K562 (cell line): ENCODE measurements at places on chromosomes 6 and 20.

- no peak for DNase-seq
Observed at GRCh38 chr6:5723841-5724691, 282.7 kb downstream of the NRN1 start.

GRCh38 chr20:36540551-36541211 lies 638 bp upstream of the MYL9 start:
- DNase-seq, result no peak

- DNase-seq, result no peak
Observed at GRCh38 chr20:52226370-52226769, 34.8 kb upstream of the ZFP64 start.

- no peak for DNase-seq
Observed at GRCh38 chr6:112243861-112244827, 10.2 kb downstream of the LAMA4 start.

- DNase-seq, result no peak
Observed at GRCh38 chr6:135250751-135251497, 69.8 kb downstream of the MYB start.

GRCh38 chr20:20628314-20628713 lies 84.1 kb downstream of the RALGAPA2 start:
- DNase-seq, result no peak

DNA sequence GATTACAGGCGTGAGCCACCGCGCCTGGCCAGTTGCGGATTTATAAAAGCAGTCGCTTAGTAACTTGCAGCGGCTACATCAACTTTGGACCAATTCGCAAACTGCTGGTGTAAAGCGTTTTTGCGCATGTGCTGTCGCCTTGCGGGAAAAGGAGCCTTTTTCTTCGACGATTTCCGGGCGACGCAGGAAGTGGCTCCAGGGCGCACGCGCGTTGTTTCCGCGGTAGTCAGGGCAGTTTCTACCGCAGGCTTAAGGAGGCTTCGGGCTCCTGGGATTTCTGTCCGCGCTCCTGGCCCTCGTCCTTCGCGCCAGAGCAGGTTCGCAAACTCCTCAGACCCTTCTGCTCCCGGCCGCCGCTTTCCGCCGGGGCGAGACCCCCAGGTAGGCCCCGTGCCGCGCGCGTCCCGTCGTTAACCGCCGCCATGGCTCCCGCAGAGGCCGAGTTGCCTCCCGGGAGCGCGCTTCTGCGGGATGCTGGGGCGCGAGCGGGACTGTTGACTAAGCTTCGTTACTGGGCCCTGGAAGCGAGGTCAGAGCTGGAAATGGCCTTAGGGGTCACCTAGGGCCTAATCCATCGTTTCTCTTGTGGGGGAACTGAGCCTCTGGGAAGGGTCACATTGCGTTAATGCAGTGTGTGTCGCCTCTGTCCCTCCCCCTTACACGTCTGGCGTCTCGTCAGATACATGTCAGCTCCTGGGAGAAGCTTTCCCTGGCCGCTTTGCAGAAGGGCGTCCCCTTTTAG lies at the start of gene RAE1:
Gene RAE1 (plus strand): TSS at position 214 of the 742 bp plus-strand sequence. CDS start 2,784 bp downstream, outside the sequence.
- DNase-seq, result peak; percentile 80

- no peak for DNase-seq
Observed at GRCh38 chr6:83696674-83697073, 12.2 kb downstream of the SNAP91 start.

- no peak for DNase-seq
Observed at GRCh38 chr20:57270204-57270984, 4.0 kb upstream of the BMP7 start.

GRCh38 chr6:21173031-21173430 lies 420.5 kb upstream of the SOX4 start:
- no peak for DNase-seq

DNA sequence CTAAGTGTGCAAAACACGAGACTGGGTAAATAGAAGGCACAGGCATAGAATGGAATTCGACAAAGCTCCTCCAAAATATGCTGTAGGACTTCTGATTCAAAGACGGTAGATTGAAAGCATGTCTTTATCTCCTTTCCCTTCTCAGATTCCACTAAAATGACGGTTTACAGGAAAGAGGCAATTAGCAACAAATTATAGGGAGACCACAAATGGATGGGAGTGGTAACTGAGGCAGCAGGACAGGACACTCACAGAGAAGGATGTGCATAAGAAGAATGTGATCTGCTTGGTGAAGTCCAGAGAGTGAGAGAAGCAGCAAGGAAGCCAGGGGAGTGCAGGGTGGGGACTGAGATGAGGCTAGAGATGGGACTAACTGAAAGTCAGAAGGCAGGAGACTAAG lies 113.4 kb upstream of the MRPS10 start:
- DNase-seq, result no peak

GRCh38 chr20:47814632-47815415 lies 29.5 kb upstream of the SULF2 start:
- DNase-seq, result no peak

DNA sequence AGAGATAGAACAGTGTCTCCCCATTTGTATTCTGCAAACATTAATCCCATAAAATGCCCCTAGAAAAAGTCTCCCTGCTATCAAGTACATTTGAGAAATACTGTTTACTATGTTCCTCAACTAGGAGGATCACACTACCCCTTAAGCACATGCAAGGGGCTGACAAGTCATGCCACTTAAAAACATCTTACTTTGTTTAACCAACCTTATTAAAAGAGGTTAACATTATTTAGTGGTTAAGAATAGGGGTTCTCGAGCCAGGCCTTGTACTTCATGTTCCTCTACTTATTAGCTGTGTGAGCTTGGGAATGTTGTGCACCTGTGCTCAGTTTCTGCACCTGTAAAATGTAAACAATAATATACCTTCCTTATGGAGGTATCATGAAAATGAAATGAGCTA lies 113.7 kb downstream of the UBE3D start:
- DNase-seq, result no peak

GRCh38 chr6:6713657-6714056 lies 125.1 kb downstream of the LY86 start:
- no peak for DNase-seq

DNA sequence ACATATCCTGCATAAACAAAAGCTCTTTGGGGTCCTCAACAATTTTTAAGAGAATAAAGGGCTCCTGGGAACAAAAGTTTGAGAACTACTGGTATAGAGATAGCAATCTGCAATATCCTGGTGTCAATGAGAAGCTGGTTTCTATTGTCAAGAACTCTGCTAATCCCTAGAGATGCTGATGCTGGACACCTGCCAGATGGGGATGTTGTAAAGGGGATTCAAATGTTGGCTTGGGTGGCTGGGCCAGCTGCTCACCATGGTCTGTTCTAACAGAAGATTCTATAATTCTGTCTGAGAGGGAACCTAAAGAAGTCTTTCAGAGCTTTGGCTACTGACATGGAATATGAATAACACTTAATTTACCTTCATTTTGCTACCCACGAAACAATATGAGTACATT lies 137.8 kb downstream of the BTBD9 start:
- no peak for DNase-seq

- DNase-seq, result no peak
Observed at GRCh38 chr6:142323377-142323776, 21.6 kb downstream of the ADGRG6 start.

- no peak for DNase-seq
Observed at GRCh38 chr6:169189686-169190085, 64.0 kb downstream of the THBS2 start.

DNA sequence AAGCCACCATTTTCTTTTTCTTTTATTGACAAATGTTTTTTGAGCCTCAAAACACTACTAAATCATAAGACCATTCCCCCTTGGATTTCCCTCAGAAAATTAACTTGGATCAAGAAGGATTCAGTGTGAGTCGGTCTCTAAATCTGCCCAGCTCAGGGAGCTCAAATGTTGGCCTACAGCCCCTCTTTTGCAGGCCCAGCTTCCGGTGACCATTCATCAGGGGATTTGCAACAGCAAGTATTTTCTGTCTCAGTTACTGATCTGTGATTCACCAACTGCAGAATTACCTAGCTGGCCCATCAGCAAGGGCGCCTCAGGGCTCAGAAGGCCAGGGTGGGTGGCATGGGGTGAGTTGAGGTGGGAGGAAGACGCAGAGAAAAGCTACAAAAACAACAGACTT lies 318.1 kb downstream of the CDC5L start:
- no peak for DNase-seq

- DNase-seq, result no peak
Observed at GRCh38 chr6:143210420-143210819, 149.7 kb downstream of the AIG1 start.

- no peak for DNase-seq
Observed at GRCh38 chr6:45477790-45478189, 100.1 kb upstream of the SUPT3H start.

DNA sequence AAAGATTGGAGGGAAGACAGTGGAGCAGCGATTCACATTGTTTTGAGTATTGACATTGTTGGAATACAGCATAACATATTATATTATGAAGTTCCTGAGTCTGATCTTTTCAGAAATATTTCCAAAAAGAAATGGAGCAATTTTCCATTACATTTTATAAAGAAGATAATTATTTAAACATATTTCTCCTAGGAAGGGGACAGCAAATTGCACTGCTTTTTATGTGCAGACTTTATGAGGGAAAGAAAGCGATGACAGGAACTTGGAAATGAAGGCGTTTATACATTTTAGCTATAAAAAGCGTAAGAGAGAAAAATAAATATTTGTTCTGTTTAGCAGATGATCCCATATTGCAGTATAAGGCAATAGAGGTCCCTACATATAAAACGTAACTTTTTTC lies 117.0 kb upstream of the EDN1 start:
- DNase-seq, result no peak

- DNase-seq, result no peak
Observed at GRCh38 chr6:41970436-41970846, 28.8 kb upstream of the CCND3 start.

GRCh38 chr6:3699231-3699630 lies 52.3 kb downstream of the PXDC1 start:
- no peak for DNase-seq

DNA sequence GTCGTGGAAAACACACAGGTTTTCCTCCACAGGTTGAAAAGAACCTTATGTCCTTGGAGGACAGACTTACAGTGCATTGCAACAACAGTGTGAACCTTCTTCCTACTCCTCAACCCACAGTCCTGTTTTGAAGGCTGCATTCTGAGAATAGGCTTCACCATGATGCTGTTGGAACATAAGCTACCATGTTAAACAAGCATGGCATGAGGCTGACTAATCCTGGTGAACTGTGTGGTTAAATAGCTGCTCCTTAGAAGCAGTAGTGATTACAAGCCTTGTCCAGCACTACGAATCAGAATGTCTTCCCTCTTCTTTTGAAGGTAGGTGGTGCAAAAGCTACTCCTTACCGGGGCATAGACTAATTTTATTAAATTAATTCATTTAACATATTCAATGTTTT lies 368.5 kb upstream of the EPHA7 start:
- no peak for DNase-seq

DNA sequence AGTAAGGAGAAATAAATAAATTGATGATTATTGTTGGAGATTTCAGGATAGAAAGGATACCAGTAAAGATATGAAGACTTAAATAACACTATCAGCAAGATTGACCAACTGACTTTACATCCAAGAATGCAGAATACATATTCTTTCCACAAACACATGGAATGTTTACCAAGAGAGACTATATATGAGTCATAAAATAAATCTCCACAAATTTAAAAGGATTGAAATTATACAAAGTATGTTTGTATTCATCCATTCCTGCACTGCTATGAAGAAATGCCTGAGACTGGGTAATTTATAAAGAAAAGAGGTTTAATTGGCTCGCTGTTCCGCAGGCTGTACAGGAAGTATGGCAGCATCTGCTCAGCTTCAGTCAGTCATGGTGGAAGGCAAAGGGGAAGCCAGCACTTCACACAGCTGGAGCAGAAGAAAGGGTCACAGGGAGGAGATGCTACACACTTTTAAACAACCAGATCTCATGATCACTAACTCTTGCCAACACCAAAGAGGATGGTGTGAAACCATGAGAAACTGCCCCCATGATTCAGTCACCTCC lies 56.7 kb upstream of the TNFRSF21 start:
- DNase-seq, result no peak

GRCh38 chr6:120736740-120737139 lies 597.5 kb downstream of the TBC1D32 start:
- DNase-seq, result no peak

DNA sequence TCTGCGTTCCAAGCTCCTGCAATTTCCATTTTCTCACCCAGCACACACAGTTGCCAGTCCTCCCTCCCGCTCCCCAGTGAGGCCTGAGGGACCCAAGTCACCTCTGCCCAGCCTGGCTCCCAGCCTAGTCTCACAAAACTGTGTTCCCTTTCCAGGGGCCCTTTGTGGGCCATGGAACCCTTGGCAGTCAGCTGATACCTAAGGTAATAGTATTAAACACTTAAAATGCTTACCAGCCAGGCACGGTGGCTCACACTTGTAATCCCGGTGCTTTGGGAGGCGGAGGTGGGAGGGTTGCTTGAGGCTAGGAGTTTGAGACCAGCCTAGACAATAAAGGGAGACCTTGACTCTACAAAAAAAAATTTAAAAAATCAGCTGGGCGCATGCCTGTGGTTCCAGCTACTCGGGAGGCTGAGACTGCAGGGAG lies 3.2 kb upstream of the RBM38 start:
- no peak for DNase-seq

DNA sequence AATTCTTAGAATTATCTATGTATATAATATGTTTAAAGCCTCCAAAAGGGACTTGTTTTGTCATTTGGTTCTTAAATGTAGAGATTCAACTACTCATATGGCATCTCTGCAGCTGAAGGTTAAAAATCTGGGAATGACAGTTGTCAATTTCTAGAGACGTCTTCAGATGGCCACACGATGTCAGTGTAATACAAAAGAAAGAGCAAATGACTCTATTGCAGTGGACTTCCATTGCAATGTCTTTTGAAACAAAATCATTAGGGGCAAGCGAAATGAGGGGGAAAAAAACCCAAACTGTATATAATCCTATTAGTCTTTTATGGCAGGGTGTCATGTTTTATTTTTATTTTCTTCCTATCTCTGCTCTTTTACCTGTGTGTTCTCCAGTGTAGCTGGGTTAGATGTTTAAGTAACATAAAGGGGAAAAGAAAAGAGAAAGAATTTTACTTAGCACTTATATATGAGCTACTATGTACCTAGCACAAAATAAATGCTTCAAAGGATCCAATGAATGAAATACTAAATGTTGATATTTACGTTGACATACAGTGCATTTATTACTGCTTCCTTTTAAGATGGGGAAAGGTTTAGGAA lies 26.2 kb downstream of the CCN2 start:
- no peak for DNase-seq
